ENCODE measurements at places on chromosomes 7 and 10. TPM values are rescaled to one million over a fixed set of nuclear protein-coding genes. Genes with fewer than 3 reads are reported as not detected.

DNA sequence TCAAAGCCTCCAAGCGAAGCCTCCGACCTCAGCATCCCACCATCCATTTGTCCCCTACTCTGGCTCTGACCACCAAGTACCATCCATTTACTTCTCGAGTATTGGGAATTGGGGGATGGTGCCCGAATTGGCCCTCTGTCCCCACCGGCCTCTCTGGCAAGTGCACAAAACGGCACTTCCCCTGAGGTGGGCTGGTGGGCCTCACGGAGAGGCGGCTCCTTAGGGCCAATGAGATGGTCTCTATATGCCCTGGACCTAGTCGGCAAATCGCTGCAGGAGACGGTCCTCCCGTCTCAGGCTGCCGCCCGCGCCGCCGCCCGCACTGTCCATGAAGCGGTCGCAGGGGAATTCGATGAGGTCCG, 2.8 kb downstream of the TRIL start:
- no peak for DNase-seq

DNA sequence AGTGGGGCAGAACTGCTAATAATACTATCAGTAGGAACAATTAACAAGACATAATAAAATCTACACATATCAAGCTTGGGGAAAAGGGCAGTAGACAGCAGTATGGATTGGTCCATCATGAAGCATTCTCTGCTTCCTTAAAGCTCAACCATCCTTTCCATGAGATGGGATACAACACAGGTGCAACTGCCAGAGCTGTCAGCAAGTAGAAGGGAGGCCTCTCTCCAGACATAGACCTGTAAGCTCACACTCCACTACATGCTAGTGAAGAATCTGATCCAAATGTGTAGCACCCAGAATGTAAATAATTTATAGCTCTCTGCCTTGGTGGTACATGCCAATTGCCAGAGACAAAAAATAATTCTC, 41.5 kb upstream of the ANAPC16 start:
- no peak for DNase-seq

GRCh38 chr10:116395223-116395985, 32.2 kb upstream of the PNLIPRP3 start:
- no peak for DNase-seq

DNA sequence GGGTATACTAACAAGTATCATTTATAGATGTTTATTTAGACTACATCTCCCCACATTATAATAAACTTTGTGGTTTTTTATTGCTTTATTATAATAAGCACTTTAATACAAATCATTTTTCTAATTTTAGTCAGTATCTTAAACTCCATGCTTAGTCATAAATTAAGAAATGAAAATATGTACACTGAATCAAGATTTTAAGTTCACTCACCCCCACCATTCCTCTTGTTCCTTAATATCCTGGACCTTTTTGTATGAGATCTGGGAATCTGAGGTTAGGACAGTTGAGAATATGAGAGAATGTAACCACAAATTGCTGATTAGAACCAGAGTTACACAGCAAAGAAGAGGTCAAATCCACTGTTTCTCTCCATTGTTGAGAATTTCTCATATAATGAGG, 93.6 kb upstream of the WNT16 start:
- no peak for DNase-seq

- DNase-seq, result no peak
Observed at GRCh38 chr10:132332433-132332754, 401 bp downstream of the LRRC27 start.

DNA sequence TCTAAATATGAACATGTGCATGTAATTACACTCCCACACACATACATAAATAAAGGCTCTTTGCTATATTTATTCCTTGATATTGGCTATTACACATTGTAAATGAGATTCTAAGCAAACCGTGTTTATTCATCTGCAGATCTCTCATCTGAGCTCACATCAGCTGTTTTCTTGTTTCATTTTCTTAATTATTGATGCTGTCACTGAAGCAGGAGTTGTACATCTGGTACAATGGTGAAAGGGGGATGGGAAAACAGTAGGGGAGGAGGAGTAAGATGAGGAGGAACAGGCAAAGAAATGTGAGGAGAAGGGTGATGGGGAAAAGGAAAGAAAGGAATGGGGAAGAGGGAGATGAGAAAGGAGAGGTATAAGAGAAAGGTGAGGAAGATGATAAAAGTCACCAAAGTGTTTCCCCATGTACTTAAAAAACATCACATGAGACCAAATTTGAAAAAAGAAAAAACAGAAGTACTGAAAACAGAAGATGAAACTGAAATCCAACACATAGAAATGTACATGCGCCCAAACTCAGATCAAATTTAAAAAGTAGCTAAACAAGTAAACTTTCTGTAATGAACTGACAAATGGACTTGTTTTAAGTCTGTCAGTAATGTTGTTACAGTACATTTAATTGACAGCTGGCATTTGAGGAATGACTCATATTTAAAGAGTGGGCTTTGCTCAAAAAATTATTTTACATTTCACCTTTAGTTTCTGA, 472.2 kb downstream of the ARL4A start:
- DNase-seq, result no peak

DNA sequence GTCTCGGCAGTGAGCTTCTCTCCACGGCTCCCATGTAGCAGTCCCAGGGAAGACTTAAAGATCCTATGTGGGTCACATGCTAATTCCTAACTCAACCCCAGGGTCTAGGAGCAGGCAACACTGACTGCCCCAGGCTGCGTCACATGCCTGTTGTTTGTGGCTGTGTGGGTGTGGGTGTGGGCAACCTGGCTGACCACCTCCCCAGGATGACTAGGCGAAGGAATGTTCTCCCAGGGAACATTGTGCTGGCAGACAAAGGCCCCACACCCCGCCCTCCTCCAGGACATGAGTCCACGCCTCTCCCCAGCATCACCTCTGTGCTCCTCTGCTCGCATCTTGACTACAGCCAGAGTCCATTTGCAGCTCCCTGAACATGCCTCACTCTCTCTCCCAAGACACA, 30.3 kb downstream of the SLC29A3 start:
- peak; percentile 52 for DNase-seq

GRCh38 chr7:44811093-44811492, 14.6 kb downstream of the PPIA start:
- DNase-seq, result no peak

DNA sequence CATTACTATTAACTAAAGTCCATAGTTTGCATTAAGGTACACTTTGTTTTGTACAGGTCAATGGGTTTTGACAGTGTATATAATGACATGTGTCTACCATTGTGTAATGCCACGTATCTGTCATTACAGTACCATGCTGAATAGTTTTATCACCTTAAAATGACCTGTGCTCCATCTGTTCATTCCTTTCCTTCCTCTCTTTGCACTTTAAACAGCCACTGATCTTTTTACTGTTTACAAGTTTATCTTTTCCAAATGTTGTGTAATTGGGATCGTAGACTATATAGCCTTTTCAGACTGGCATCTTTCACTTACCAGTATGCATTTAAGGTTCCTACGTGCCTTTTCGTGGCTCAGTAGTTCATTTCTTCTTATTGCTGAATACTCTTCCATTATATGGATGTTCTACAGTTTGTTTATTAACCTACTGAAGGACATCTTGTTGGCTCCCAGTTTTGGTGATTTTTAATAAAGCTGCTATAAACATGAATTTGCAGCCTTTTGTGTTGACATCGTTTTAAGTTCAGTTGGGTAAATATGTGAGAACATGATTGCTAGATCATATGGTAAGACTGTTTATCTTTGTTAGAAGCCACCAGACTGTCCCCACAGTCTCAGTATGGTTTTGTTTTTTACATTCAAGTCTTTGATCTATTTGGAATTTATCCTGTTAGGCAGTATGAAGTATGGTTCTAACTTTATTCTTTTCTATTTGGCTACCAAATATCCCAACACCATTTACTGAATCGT, 24.7 kb downstream of the STAM start:
- DNase-seq, result no peak

- peak; percentile 79 for DNase-seq
Observed at GRCh38 chr10:44966129-44966815, 6.7 kb downstream of the RASSF4 start.

GRCh38 chr7:118877187-118877586, 652.7 kb downstream of the ANKRD7 start:
- DNase-seq, result no peak

DNA sequence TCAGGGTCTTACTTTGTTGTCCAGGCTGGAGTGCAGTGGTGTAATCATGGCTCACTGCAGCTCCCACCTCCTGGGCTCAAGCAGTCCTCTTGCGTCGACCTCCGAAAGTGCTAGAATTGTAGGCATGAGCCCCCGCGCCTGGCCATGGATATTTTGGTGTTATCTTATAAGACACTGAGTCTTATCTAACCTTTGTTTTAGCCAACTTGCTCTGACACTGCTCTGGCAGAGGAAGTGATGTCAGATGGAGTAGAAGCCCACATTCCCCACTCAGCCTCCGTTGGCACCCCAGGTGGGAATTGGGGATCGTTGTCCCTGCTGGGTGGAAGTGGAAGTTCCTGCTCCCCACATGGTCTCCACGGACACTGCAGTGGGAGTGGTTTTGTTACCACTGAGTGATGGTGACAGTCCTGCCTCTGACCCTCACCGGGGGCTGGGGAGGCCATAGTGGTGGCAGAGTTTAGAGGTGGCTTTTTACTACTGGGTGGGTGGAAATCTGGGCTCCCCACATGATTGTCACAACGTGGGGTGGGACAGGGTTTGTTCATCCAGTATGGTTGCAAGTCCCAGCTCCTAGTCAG, 98.9 kb downstream of the ANKRD61 start:
- DNase-seq, result no peak

DNA sequence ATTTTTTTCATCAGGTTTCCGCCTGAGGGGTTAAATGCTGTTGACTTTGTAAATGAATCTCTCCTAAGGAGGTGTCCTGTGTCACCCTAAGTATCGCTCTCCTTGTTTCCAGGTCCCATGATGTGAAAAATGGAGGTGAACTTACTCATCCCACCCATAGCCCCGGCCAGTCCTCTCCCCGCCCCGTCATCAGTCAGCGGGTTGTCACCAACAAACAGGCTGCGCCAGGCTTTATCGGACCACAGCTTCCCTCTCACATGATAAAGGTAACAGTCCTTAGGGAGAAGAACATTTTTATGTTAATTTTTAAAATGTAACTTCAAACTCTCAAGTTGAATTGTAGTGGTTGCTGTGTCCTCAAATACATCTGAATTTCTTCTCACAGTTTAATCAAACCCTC, 116.5 kb downstream of the ANKRD61 start:
- no peak for DNase-seq

- DNase-seq, result no peak
Observed at GRCh38 chr10:100934084-100934659, 21.4 kb downstream of the SLF2 start.

- DNase-seq, result no peak
Observed at GRCh38 chr7:65804887-65805286, 68.0 kb upstream of the VKORC1L1 start.

GRCh38 chr10:73168465-73168803, 515 bp downstream of the FAM149B1 start:
- DNase-seq, result no peak

GRCh38 chr10:101446947-101447346, 93.0 kb downstream of the BTRC start:
- no peak for DNase-seq

GRCh38 chr10:69558559-69558958, 14.7 kb downstream of the NEUROG3 start:
- DNase-seq, result no peak

Gene OR13A1
- total RNA-seq, result not detected

Gene GPR141
- total RNA-seq, result not detected

Gene EXOC6
- 12.5 TPM for total RNA-seq

Gene ANKRD61
- not detected for total RNA-seq

Gene FRA10AC1
- 12.5 TPM for total RNA-seq

Gene SLC12A9
- 60.7 TPM for total RNA-seq

Gene TET1
- 19.1 TPM for total RNA-seq

Gene HMX2
- 1.7 TPM for total RNA-seq

Gene PAPOLB
- total RNA-seq, result not detected

Gene SCART1
- total RNA-seq, result 0.73 TPM

Gene TRIM50
- not detected for total RNA-seq

Gene ANK3
- 52.3 TPM for total RNA-seq

Gene RASSF4
- 55.6 TPM for total RNA-seq

Gene OPN1SW
- not detected for total RNA-seq

Measured in Caco-2 (cell line).